T-helper 1 cell (primary cell): ENCODE measurements at places on chromosomes 2 and 18.

- DNase-seq, result no peak
These were observed 242.0 kb downstream of the HAUS1 start for GRCh38 chr18:46346213-46346612.

GRCh38 chr2:64745562-64745961, 91.8 kb upstream of the SERTAD2 start:
- DNase-seq, result no peak

DNA sequence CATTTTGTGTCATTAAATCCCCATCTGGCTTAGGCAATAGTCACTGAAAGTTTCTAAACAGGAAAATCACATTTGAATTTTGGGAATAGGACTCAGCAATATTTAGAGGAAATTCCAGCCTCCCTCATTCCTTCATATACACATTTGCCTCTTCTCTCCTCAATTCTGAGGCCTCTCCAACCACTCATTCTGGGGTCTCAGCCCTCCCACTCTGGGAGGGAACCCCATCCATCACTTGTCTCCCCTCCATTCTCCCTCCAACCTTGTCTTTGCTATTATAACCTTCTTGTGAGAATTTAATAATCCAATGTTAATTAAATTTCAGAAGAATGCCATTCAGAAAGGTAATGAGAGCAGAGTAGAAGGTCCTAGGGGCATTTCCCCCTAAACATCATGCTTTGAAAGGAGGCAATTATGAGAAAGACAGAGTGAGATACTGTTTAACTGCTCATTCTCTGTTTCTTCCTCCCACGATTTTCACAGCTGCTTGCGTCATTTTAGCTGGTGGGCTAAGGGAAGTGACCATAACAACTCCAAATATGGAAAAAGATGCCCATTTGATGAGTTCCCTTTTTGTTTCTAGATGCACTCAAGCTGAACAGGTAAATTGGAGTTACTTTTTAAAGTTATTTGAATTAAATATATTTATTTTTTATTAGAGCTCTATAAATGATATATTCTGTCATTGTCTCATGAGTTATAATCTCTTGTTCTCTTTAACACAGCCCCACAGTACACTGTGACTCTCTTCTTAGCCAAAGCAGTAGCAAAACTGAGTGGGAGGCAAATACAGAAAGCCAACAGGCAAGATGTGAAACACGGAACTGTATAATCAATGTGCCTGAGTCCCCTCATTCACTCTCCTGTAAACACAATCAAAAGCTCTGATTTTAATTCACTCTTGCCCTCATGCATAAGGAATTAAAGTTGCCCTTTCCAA, 135.1 kb downstream of the DLGAP1 start:
- DNase-seq, result no peak

GRCh38 chr2:66962716-66963115, 434.4 kb upstream of the ETAA1 start:
- DNase-seq, result no peak

GRCh38 chr2:26312471-26312870, 33.5 kb upstream of the SELENOI start:
- DNase-seq, result no peak

DNA sequence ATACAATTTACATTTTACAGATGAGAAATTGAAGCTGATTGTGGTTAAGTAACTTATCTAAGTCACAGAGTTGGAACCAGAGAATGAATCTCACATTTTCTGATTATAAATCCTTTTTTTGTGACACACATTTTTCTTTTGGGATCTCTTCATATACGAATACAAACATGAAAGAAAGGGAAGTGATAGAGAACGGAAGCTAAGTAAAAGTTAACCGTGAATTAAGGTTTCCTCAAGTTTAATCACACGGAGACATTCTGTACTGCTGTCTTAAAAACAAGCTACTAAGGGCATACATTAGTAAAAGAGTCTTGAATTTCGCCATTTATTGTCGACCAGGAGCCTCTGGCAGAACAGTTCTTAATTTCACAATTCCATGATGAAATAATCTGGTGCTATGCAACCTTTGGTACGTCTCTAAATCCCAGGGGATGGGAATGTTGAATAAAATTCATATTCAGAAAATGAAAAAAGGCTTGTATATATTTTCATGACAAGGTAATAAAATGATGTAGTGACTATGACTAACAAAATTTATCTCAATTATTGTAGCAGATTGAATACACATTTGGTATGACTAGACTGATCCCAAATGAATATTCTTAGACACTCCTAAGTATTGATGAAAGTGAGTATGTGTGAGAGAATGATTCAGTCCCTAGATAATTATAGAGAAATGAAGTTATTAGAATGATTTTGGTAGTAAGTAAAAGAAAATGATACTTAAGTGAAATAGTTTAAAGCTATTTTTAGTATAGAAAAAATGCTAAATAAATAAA, 40.3 kb upstream of the ZSWIM2 start:
- DNase-seq, result no peak

GRCh38 chr2:73131807-73132206, 19.1 kb upstream of the RAB11FIP5 start:
- DNase-seq, result no peak

DNA sequence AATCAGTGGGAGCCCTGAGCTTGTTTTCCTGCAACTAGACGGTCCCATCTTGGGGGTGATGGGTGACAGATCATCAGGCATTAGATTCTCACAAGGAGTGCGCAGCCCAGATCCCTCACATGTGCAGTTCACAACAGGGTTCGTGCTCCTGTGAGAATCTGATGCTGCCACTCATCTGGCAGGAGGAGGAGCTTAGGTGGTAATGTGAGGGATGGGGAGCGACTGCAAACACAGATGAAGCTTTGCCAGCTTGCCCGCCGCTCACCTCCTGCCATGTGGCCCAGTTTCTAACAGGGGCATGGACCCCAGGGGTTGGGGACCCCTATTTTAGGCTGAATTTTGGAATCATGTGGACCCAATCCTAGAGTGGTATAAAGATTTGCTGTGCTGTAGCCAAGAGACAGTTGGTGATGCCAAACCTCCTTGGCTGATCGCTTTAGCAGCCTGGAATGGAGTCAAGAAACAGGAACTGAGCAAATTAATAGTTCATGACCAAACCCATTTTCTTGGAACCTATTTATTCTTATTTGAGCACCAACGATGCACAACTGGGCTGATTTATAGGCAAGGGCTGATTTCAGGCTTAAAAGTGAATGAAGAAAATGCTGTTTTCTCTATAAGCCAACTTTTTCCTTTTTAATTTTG, 25.7 kb downstream of the LPIN1 start:
- no peak for DNase-seq

DNA sequence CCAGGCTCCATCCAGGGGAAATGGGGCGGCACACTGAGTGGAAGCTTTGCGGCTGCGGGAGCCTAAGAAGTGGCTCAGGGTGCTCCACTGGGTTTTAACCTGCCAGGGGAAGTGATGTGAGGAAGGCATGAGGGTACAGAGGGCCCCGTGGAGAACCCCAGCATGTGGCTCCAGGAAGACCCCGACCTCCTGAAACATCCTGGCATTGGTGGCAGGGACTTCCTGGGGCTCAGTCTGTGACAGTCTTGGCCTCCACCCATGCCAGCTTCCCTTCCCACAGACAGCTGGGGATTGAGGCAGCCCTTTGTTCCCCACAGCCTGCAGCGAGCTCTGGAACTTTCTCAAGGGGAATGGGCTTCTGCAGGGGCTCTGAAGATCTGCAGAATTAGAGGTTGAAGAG, 146.6 kb downstream of the TNS1 start:
- DNase-seq, result no peak

DNA sequence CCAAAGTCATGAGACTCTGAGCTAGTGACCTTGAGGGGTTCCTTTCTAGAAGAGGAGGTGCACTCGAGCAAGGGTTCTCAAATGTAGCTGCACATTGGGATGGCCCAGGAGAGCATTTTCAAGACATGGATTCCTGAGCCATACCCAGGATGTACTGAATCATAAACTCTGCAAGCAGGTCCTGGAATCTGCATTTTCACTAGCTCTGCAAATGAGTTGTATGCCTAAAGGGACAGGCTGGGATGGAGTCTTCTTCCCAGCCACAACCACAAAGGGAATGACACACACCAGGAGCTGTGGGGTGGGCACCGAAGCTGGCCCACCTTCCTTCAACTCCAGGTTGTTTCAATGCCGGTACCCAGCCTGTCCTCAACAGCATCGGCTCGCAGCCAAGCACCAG, 90.6 kb downstream of the GALNT14 start:
- no peak for DNase-seq

DNA sequence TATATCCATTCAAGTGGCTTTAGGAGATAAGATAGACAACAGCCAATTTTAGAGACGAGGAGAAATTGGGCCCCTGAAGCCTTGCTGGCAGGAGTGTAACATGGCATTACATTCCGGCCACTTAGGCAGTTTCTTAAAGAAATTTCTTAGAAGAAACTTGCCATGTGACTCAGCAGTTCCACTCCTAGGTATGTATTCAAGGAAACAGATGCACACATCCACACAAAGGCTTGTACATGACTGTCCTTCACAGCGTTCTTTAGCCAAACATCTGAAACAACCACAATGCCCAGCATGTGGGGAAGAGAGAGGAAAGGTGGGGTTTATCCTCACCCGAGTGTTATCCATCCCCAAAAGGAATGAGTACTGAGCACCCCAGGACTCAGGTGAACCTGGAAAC, 107.1 kb downstream of the NFATC1 start:
- DNase-seq, result no peak

- no peak for DNase-seq
These were observed 441.5 kb upstream of the POU3F3 start for GRCh38 chr2:104412384-104412783.

DNA sequence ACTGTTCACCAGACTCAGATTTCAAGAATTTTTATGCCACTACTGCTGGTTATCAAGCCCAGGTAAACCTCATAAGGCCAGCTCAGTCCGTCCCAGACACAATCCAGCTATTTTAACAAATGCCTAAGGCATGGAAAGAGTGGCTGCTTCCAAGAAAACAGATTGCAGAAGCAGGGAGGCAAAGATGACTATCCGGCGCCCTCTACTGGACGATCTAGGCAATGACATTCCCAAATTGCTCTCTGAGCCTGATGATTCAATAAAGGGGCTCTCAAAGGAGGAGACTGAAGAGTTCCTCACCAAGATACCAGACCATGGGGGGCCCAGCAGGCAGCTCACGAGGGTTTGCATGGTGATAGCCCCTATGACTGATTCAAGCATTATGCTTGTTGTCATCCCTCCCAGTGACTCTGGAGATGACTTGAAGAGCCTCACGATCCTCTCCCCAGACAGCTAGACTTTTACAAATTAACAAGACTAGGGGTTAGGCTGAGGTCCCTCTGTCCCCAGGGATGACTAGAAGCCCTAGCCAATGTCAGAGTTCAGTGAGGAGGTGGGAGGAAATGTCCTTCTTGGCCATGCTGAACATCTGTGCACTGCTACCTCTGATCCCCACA, 25.0 kb downstream of the SERPINB8 start:
- DNase-seq, result peak; percentile 23

GRCh38 chr2:239396881-239397681, 3.7 kb downstream of the HDAC4 start:
- peak; percentile 35 for DNase-seq

DNA sequence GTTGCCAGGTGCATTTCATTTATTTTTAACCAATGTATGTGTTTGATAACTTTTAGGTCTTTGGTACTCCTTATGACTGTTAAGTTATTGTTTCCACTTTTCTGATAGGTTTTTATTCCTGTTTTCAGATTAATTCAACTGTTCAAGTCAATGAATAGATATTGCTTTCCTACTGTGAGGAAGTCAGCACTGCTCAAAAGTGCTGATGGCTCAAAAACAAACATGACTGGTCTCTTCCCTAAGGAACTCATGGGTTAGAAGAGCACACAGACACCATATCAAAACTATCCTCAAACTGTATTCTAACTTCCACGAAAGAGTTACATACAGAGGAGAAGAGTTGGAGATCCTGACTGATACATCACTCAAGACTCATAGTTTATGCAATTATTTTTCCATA, 39.9 kb upstream of the REG3G start:
- no peak for DNase-seq

- DNase-seq, result no peak
These were observed 16.5 kb downstream of the AFTPH start for GRCh38 chr2:64540615-64541014.

DNA sequence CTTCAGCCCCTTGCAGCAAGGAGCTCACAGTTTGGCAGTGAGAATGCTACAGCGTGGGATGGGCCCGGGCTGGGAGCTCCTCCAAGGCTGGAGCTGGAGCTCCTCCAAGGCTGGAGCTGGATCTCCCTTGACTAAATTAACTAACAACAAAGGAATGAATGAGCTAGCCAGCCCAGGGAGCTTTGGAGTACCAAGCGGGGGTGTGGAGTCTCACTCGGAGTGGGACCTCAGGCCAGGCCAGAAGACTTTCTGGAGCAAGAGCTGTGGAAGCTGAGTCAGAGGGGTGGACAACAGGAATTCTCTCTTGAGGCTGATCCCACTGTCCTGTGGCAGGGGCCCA, 244.7 kb upstream of the HS6ST1 start:
- DNase-seq, result no peak

DNA sequence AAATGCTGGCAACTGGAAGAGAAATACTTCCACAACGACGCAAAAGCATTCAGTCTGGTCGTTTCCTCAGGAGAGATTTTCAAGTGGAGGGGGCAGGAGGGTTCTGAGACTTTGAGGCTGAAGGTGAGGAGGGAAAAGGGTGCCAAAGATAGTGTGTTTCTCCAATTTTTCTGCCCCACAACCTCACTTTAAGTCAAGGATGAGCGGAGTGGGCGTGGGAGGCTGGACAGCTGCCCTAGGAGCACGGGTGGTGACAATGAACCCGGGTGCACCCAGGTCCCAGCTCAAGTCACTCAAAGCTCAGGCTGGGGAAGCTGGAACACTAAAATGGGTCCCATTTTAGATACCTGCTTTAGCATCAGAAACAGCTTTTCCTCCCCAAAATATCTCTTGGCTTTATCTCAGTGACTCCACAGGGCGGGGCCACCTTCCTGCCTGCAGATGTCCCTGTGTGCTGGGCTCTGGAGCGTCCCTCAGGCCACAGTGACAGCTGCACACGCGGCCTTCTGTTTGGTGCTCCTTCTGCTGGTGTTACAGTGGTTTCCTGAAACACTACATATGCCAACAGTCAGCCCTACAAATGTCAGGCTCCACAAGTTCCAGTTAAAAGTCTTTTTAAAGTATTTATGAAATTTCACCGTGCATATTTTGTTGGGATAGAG, 1.4 kb upstream of the MBP start:
- peak; percentile 68 for DNase-seq
